ENCODE measurements at places on chromosomes 1 and 21.

- ATAC-seq = no peak
Observed at GRCh38 chr1:226370144-226370923, 37.6 kb downstream of the PARP1 start.

GRCh38 chr1:229066591-229066990, 204.3 kb upstream of the RAB4A start:
- ATAC-seq = no peak

GRCh38 chr1:17207966-17208418, 3.1 kb downstream of the PADI1 start:
- peak; percentile 28 for ATAC-seq

DNA sequence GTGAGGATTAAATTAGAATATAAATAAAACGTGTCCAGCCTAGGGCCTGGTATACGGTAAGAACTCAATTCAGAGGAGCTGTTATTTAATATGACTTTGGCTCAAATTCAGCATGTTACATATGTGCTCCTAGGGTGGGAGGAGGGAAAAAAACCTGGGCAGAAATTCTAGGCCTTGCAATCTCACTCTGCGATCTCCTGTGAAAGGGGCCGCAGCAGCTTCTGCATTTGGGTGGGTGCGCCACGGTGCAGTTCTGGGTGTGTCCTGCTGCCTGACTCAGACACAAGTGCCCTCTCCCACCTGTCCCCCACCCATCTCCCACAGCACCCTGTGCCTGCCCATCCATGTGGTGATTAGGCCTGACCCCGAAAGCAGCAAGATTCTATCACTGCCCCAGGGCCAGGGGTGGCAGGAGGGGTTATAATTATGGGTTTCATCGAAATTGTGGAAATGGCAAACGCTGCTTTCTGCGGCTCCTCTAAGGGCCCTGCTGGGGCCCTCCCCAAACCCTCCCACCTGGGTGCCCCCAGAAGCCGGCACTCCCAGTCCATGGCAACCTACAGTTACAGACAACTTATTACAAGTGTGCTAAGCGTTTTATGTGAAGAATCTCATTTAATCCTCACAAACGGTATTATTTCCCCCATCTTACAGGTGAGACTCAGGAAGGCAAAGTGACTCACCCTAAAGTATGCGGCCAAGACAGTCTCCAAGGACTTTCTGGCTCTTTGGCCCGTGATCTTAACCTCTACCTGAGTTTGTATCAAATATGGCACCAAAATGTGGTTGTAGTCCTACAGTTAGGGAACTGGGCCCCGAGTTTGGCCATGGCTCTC, 25.5 kb upstream of the GRHL3 start:
- no peak for ATAC-seq

GRCh38 chr1:29451368-29451892, 215.1 kb downstream of the PTPRU start:
- no peak for ATAC-seq

- ATAC-seq = no peak
Observed at GRCh38 chr21:14523234-14523633, 22.9 kb downstream of the SAMSN1 start.

- ATAC-seq = no peak
Observed at GRCh38 chr21:34702341-34703170, 33.8 kb downstream of the CLIC6 start.

- ATAC-seq = peak; percentile 62
Observed at GRCh38 chr1:102941366-102941947, 166.9 kb downstream of the COL11A1 start.

- ATAC-seq = peak; percentile 25
Observed at GRCh38 chr1:201528631-201529252, 10.2 kb upstream of the NAV1 start.

- ATAC-seq = no peak
Observed at GRCh38 chr1:2643414-2644077, 10.7 kb upstream of the MMEL1 start.

- no peak for ATAC-seq
Observed at GRCh38 chr1:218250492-218250891, 34.6 kb upstream of the RRP15 start.

GRCh38 chr1:243244432-243244841, 10.6 kb downstream of the CEP170 start:
- no peak for ATAC-seq

- peak; percentile 89 for ATAC-seq
Observed at GRCh38 chr1:119133987-119134386, 6.5 kb downstream of the WARS2 start.

- ATAC-seq = peak; percentile 14
Observed at GRCh38 chr1:244863491-244864252, 671 bp downstream of the HNRNPU start.

DNA sequence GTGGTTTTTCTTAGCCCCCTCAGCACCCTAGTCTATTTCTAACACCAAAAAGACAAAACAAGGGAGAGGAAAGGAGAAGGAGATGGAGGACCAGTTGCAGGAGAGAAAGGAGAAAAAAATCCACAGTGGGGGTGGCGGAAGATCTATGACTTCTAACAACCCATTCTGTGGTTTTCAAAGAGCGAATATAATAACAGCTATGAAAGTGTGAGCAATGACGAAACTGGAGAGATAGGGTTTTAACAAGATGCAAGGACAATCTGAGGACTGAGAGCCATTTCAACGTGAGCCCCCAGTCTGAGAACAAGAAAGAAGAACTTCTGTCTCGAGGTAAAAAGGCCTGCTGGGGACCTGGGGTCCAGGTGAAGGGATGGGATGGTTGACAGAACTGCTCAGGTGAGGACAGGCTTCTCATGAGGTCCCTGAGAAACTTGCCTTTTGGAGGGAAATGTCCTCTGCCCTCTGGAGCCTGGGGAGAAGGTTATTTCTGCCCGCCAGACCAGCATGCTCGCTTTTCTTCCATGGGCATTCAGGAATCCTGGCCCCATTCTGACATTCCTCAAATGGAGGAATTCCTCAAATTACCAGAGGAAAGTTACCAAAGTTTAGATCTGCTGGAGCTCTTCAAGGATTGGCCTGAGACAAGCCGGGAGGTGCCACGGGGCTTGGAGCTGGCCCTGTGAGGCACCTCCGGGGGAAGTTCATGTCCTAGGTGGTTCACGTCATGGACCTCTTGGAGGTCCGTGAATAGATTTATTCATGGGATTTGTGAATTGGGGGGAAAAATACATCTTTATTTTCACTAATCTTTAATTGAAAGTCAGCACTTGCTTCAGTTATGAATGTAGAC, at the start of gene CD160:
TSS of gene CD160 (plus strand) at position 270 of the 850 bp plus-strand sequence. CDS start 8,829 bp downstream, outside the sequence.
- no peak for ATAC-seq

DNA sequence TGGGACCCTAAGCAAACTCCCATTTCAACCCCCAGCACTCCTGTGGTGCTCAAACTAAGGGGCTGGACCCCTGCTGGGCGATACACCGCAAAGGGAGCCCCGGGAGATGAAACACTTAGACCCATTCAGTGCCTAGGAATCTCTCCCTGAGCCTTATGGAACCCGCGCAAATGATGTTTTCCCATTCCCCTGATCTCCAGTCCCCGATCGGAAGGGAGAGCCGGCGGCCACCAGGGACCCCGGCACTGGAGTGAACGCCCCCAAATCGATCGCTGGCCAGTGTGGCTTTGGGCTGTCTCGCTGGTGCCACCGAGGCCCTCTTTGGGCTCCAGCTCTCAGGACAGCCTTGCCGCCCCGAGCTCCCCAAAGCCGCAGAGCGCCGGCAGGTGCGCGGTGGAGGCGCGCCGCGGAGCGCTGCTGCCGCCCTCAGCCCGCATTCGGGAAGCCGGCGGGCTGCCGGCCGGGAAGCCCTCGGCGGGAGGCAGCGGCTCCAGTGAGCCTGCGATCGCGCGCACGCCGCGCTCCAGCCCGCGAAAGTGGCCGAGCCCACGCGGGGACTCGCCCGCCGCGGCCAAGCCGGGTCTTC, 1.1 kb downstream of the PLXNA2 start:
- peak; percentile 17 for ATAC-seq

DNA sequence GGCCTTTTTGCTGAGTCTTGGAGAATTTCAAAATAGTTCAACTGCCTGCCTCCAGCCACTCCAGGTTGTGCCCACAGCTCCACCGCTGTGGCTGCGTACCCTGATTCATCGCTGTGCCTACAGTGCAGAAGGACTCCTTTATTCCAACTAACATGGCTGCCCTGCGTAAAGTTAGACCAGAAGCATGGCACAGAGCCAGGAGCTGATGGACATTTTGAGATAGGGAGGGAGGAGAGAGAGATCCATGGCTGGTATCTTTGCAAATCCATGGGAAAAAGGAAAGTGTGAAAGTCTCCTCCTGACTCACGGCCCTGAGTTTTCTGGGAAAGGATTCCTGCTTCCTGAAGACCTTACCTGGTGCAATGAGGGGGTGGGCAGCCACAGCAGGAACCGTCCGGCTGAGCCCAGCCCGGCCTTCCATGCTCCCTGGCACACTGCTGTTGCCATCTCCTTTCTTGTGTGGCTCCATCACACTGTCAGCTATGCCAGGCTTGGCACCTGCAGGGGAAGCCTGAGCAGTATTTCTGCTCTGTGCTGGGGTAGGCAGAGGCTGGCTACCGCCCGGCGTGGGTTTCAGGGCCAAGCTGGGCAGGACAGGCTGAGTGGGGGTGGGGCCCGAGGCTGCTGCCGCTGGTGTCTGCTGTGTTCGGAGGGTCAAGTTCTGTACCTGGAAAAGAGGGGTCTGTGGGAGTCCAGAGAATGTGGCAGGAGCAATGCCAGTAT, 46.0 kb upstream of the A3GALT2 start:
- ATAC-seq = no peak

GRCh38 chr1:151807766-151808165, 2.5 kb upstream of the LINGO4 start:
- no peak for ATAC-seq

DNA sequence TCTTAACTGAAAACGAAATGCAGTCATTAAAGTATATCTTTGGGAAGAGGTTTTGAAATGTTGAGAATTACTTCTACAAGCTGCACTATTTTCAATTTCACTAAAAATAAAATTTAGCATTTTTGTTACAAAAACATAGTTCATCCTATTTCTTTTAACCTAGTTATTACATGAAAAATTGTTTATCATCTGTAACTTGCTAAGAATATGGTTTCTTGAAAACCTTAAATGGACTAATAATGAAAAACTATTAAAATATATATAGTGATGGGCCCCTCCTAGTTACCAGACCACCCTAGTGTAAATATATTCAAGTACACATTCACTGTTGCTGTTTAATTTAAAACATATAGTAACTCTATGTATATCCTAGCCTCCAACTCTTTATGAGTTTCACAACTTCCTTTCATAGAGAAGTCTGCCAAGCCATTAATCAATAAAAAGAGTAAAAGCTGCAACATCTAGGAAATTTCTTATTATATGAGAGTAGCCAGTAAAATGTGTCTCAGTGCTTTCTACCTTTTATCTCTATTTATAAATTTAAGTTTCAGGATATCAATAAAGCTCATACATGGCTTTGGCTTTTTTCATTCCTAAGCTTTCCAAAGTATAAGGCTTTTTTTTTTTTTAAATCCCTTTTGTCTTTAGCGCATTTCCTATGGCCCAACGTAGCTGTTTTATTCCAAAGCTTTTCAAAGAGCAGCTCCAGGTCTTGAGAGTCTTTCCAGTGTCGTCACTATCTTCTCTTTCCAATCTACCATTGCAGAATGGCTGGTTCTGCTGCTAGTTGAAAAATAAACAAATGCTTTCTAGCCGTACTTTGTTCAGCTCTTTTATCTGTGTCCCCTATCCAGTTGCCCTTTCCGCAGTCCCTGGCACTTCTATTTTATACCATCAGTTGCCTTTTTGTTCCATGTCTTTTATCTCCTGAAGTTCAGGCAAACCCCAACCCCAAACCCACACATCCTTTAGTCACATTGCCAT, 6.5 kb downstream of the IRF2BP2 start:
- no peak for ATAC-seq

DNA sequence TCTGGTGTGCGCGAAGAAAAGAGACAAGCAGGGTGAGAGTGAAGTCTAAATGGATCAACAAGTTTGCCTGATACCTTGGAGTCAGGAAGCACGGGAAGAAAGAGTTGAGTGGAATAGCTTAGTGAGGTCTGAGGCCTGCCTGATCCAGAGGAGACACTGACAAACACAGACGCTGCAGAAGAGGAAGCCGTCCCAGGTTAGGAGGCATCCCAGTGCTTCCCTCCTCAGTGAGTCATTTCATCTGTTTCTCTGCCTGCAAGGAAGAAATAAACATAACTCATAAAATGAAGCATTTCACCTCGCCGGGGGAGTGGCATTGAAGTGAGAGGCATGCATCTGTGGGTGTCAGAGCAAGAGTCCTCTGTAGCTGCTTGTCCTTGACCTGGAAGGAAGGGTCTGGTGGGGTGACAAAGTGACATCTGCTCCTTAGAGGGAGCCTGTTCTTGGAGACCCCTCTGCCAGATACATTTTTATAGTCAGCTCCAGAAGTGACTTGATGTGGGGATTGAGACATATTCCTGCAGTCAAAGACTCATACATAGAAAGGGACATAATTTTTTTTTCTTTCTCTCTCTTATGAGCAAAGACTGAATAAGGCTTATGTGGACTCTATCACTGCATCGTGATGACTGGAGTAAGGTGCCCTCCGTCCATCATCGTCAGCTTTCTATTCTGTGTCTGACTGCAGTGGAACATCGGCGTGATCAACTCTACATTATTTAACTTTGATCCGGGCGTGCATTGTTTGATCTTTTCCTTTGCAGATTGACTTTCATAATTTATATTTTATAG, 256.7 kb downstream of the KIF26B start:
- peak; percentile 78 for ATAC-seq

DNA sequence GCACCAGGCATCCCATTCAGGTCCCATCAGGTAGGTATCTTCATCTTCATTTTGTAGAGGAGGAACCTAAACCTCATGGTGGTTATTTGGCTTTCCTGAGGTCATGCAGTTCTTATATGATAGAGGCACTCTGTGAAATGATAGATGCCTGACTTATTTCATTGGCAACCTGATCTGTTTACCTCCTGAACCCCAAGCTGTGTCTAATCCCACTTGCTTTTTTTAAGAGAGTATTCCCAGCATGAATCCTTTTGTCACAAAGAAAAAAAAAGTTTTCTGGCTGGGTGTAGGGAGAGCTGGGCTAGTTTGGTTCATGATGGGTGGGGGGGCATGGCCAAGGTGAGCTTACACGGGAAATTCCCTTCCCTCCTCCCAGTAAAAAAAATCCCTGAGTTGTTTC, 154.2 kb downstream of the TENT5C start:
- no peak for ATAC-seq

- ATAC-seq = no peak
Observed at GRCh38 chr1:32742199-32742947, 39.8 kb upstream of the SYNC start.

GRCh38 chr1:42163114-42163513, 1.4 kb downstream of the GUCA2A start:
- ATAC-seq = no peak

DNA sequence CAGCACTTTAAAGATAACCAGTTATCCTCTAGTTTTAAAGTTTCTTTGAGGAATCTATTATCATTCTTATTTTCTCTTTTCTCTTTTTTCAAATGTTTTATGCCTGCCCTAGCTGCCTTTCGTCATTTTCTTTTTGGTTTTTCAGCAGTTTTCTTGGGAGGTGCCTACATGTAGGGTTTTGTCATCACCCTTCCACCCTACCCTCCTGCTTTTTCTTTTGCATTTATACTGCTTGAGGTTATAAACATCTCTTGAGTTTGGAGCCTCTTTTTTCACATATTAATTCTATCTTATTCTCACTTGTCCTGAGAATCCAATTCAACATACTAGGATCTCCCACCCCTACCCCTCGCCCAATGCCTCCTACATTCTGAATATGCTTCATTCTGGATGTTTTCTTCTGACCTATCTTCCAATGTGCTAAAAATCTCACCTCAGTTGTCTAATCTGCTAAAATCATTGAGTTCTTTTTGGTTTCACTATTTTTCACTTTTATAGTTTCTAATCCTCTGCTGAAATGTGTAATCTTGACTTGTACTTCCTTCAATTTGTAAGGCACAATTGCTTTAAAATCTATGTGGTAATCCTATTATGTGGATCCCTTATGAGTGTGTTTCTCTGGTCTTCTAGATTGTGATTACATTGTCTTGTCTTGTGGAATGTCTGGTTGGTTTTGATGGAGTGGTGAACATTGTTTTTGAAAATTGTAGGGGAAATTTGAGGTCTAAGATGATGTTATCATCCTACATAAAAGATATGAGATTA, 38.7 kb downstream of the MIA3 start:
- no peak for ATAC-seq
